T-helper 22 cell (primary cell): ENCODE measurements at places on chromosomes 13 and 19.
A peak's percentile ranks its signal among the peaks of the same experiment; 100 is the strongest.

- DNase-seq: no peak
These were observed 21.2 kb downstream of the ZNF233 start for GRCh38 chr19:44280916-44281315.

- DNase-seq: no peak
These were observed 11.4 kb upstream of the CPAMD8 start for GRCh38 chr19:17037966-17038500.

GRCh38 chr19:11821474-11822109 lies 7.5 kb downstream of the ZNF440 start:
- no peak for DNase-seq

GRCh38 chr13:102930566-102930965 lies 84.7 kb downstream of the ERCC5 start:
- no peak for DNase-seq

- peak; percentile 55 for DNase-seq
These were observed 692 bp upstream of the ZNF580 start for GRCh38 chr19:55640043-55640576.

- no peak for DNase-seq
These were observed 58.6 kb downstream of the LMO7 start for GRCh38 chr13:75694722-75695121.

DNA sequence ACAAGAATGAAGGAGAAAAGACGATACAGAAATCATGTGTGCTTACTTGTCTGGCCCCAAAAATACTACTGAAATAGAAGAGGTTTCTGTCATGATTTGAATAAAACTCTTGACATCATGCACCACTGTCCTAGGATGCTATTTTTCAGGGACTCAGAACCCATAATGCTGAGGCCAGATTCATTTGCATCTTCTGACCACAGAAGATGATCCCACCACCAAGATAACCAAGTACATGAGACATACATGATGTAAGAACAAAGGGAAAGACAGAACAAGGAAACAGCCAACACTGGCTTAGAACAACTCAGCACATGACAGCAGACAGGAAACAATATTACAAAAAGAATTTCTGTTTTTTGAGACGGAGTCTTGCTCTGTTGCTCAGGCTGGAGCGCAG lies 2.5 kb downstream of the ZNF552 start:
- DNase-seq: no peak

GRCh38 chr19:13056052-13056660 lies 46.5 kb downstream of the LYL1 start:
- no peak for DNase-seq

GRCh38 chr13:90336507-90336906 lies 1011.0 kb upstream of the MIR17HG start:
- DNase-seq: no peak

- DNase-seq: no peak
These were observed 370.3 kb downstream of the ZNF536 start for GRCh38 chr19:30742406-30742938.

- no peak for DNase-seq
These were observed 37.8 kb downstream of the ELF1 start for GRCh38 chr13:40981361-40981760.

GRCh38 chr19:29191005-29191404 lies 21.9 kb downstream of the UQCRFS1 start:
- DNase-seq: no peak

- no peak for DNase-seq
These were observed 40.8 kb upstream of the F7 start for GRCh38 chr13:113064534-113065405.

DNA sequence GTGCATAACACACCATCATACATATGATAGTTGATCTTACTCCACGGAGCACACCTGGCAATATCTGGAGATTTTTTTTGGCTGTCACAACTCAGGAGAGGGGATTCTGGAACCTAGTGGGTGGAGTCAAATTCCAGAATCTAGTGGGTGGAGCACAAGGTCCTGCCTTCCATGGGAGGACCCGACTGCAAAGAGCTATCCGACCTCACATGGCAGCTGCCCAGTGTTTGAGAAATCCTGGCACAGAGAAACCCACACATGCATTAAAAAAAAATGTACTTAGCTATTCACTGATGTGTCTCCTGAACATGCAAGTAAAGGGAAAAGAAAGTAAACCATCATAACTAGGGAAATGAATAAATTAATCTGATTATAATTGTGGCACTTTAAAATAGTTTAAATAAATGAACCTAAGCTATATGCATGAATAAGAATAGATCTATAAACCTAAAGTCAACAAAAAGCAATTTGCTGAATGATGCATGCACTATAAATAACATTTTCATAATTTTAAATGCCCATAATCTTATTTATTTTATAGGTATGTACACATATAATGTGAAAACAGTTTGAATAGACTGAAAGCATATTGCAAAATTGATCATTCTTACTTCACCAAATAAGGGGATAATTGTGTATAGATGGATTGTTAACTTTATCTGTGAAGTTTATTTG lies 300.3 kb downstream of the MYO16 start:
- no peak for DNase-seq

DNA sequence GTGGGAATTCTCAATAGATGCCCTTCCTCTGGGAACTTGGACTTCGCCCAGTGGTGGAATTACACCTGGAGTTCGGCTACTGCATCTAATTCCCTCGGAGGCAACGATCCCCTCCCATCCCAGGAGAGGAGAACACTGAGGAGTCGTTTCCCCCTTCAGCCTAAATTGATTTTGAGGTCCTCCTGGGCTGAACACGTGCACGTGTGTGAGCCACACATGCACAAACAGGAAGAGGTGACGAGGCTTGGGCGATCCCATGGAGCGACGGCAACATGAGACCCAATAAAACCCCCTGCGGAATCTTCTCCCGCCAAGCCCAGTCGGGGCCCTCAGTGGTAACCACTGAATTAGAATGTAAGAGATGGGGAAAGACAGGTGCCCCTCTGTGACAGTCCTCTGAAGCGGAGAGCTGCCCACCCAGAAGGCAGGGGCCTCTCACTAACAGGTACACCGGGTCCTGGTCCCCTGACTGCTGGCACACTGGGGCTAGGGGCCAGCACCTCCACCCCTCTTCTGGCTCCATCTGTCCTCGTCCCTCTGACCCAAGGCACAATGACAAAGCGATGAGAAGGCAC lies 4.5 kb downstream of the MLLT1 start:
- DNase-seq: no peak

GRCh38 chr13:45439008-45439407 lies 20.8 kb upstream of the SLC25A30 start:
- DNase-seq: no peak

DNA sequence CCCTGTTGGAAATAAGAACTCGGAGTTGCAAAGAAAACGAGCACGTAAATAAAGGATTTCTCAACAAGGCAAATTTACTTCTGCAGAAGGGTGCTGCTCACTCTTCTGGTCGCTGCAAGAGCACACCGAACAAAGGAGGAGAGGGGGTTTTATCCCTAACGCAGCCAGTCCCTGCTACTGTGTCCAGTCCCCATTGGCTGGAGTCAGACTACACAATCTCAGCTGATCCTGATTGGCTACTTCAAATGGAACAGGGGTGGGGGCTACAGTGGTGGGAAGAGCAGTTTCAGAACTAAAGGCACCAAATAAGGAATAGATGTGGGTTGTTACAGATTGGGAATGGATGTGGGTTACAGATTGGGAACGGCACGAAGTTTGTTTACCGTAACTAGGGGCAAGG lies 63.9 kb upstream of the MCF2L start:
- DNase-seq: no peak

- DNase-seq: no peak
These were observed 3.7 kb upstream of the SOX21 start for GRCh38 chr13:94716016-94716415.

DNA sequence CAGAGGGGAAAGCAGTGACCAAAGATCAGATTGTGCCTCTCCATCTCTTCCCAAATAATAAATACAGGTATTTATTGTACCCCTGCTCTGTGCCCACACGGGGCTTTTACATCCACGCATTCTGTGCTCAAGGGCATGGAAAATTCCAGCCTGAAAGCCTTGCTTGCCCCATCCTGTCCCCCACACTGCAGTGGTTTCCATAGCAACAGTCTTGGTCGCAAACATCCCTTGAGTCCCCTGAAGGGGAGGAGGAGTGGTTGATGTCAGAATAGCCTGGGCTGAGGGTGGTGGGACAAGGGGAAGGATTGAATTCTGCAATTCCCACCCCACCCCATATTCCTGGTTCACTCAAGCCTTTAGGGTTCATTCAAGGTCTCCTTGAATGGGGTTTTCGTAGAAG lies 41.0 kb upstream of the USP29 start:
- no peak for DNase-seq

GRCh38 chr19:33231511-33231910 lies 5.9 kb upstream of the SLC7A10 start:
- no peak for DNase-seq

- no peak for DNase-seq
These were observed 116.4 kb downstream of the DCLK1 start for GRCh38 chr13:36014763-36015162.

DNA sequence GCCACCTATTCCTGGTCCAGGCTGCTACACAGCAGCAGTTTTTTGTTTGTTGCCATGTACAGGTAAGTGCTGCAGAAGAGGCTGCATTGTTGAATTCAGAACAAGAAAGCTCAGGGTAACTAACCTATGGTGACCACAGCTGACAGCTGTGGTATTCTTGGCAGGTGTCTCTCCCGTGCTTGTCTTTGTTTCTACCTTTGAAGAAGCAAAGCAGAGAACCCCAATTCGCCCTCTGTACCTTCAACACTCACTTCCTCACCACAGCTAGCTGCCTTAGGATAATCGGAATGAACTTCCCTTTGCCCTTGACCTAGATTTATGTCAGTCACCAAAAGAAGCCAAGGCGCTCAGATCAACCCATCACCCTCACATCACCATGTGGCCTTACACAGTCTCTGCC lies 1703.3 kb upstream of the SLC10A2 start:
- no peak for DNase-seq

GRCh38 chr19:53971673-53972072 lies 8.9 kb downstream of the CACNG8 start:
- no peak for DNase-seq

DNA sequence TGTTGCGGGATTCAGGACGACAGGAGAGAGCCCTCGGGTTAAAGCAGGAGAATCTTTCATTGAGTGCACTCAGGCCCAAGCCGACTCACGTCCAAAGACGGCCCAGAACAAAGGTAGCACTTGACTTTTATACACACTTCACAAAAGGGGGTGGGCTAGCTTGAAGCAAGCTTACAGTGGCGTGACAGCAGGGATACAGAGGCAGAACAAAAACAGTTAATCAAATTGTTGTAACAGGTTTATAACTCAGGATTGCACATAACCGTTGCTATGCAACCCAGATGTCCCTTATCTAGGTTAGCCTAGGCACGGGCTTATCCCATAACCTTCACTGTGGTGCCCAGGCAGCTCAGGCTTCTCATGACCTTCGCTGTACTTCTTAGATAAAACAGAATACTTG lies 2.0 kb downstream of the MED25 start:
- DNase-seq: no peak

DNA sequence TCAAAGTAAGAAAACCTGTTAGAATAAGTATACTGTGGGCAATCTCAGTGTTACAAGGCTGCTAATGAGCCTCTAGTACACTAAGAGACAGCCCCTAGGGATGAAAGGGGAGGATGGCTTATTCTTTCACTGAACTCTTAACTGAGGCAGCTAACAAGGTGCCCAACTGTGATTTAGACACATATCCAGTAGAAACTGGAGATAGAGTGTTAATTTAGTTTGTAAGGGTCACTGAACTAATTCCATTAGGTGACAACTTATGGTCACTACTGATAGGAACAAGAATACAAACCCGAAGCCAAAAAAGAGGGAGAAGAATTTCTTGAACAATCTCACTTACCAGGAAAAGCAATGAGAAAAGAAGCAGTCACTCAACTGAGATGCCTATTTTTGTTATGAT lies 1010.6 kb downstream of the PCDH9 start:
- DNase-seq: no peak

GRCh38 chr19:41646589-41647204 lies 19.8 kb upstream of the CEACAM4 start:
- no peak for DNase-seq

- DNase-seq: no peak
These were observed 94.5 kb upstream of the TM9SF2 start for GRCh38 chr13:99406799-99407201.

GRCh38 chr19:33649627-33650305 lies 28.0 kb downstream of the CHST8 start:
- no peak for DNase-seq

DNA sequence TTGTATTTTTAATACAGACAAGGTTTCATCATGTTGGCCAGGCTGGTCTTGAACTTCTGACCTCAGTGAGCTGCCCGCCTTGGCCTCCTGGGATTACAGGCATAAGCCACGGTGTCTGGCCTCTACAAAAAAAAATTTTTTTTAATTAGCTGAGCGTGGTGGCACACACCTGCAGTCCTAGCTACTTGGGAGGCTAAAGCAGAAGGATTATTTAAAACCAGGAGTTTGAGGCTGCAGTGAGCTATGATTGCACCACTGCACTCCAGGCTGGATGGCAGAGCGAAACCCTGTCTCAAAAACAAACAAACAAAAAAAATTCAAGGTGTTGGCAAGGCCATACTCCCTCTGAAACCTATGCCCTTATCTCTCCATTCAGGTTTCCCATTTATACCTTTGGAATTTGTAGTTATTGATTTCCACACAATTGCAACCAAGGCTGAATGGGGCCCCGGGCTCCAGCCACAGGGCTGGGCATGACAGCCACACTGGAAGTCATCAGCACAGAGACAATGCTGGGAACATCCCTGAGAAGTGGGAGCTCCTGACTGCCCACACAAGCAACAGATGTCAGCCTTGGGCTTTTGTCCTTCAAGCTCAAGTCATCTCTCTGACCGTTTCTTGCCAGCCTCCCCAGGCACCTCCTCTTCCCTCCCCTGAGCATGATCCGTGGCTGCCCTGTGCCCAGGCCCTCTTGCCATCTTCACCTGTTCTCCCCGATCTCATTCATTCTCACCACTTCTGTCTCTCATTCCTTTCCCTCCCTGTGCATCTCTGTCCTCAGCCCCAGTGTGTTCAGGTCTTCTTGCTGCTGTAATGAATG lies 27.2 kb upstream of the CALM3 start:
- DNase-seq: no peak

DNA sequence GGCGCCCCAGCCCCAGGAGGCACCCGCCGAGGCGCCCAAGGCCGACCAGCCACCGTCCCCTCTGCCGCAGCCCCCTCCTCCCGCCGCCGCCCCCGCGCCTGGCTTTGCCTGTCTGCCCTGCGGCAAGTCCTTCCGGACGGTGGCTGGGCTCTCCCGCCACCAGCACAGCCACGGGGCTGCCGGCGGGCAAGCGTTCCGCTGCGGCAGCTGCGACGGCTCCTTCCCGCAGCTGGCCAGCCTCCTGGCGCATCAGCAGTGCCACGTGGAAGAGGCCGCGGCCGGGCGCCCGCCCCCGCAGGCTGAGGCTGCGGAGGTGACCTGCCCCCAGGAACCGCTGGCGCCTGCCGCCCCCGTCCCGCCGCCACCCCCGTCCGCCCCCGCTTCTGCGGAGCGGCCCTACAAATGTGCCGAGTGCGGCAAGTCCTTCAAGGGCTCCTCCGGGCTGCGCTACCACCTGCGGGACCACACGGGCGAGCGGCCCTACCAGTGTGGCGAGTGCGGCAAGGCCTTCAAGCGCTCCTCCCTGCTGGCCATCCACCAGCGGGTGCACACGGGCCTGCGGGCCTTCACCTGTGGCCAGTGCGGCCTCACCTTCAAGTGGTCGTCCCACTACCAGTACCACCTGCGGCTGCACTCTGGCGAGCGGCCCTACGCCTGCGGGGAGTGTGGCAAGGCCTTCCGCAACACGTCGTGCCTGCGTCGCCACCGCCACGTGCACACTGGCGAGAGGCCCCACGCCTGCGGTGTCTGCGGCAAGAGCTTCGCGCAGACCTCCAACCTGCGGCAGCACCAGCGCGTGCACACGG lies 2.6 kb upstream of the NAT14 start:
- no peak for DNase-seq
